Neural crest cell (in vitro differentiated cells): ENCODE measurements at places on chromosomes 12 and 14.

DNA sequence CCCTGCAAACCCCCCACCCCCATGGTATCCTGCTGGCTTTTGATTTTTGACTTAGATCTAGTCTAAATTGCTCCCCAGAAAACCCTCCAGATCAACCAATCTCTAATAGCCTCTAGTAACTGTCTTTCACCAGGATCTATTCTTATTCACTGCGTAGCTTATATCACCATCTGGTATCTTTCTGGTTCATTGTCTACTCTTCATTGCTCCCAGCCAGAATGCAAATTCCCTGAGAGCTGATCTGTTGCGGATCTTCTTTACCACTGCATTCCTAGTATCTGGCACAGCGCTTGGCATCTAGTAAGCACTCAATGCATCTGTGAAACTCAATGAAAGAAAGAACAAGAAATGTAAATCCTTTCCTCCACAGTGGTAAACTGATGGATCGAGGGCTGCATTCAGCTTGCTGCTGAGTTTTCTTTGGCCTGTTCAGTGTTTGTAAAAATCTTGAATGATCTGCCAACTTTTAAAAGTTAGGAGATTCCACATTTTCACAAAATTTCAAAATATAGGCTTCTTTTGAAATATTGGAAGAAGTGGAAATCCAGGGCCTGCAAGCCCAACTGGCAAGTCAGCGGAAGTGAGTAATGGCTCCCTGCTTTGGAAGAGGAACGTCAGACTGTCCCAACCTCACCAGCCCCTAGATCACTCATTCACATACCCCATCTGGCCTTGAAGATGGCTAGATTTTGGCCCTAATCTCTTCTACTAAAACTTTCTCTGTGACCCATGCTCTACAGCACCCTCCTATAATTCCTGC is 274.2 kb downstream of the SSPN start:
- no peak for DNase-seq

GRCh38 chr12:14416658-14417057 is 51.2 kb downstream of the ATF7IP start:
- DNase-seq = peak; percentile 46

DNA sequence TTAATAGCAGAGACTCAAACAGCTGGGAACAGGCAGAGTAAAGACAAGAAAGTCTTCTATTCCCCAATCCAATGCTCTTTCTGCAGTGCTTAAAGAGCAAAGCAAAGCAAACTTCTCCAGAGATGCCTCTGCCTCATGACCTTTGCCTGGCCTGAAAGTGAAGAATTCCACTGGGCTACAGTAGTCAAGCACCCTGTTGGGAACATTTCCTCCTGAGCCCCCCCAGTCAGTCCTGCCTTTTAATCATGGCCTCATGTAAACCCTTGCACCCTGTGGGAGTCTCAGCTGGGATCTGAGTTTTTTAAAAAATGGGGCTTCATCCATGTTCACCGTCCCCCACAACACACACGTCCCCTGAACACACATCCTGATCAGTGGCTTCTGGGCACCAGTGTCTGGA is 62.7 kb upstream of the TSPAN11 start:
- no peak for DNase-seq

DNA sequence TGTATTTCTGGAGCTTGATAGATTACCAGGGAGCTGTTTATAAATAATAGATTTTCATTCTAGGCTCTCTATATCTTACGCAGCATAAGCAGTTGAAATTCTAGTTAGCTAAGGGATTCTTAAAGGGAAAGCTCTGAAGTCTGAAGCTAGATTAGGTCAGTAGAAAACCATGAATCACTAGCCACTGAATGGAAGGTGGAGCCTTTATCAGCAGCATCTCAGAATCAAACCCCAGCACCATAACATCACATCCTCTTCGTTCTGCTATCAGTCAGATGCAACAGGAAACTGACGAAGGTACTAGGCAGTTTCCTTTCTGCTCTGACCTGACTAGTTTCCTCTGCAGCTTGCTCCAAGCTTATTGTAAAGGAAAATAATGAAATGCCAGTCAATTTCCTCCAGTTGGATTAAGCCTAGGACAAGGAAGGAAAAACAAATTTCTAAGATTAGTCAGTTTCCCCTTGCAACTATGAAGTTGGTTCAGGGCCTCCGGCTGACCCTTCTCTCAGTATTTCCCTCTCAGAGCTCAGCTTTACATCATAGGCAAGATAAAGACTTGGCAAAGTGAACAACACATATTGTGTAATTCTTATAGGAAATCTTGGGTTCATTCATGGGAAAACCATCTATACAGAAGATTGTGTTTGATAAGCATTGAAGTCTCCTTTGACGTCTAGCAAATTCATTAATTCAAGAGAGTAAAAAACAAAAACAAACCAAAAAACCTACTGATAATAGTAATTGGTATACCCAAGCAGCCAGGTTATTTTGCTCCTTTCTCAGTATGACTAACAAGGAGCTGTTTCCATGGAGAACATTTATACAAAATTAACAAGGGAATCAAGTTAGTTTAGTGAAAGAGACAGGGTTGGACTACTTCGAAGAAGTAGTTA is 43.4 kb upstream of the CFAP54 start:
- no peak for DNase-seq
